ENCODE measurements at places on chromosomes 7 and 10.

DNA sequence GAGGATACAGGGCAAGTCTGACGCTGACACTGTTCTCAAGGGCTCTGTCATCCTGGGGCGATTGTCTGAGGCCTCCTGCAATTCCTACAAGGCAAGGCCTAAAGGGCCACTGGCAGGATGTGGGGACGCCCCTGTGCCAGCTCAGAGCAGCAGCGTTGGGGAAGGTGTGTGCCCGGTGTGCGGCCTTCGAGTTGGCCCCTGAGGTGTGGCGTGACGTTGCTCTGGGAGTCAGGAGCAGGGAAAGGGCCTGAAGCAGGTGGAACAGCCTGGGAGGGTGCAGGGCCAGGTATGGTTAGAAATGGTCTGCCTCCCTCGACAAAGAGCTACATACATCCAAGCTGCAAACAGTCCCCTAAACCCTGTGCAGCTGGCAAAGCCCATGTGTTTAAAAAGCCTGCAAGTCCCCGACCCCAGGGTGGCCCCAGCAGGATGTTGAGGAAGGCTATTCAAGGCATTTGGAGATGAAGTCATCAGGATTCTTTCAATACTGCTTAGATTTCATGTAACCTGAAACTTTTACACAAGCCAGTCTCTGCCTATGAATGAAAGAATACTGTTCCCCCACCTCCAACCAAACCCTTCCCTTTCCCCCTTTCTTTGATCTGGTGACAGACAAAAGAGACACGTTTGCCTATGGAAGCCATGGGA, 142.5 kb upstream of the TNS3 start:
- peak; percentile 83 for DNase-seq

GRCh38 chr10:74187237-74187636, 36.2 kb downstream of the ADK start:
- DNase-seq = no peak

DNA sequence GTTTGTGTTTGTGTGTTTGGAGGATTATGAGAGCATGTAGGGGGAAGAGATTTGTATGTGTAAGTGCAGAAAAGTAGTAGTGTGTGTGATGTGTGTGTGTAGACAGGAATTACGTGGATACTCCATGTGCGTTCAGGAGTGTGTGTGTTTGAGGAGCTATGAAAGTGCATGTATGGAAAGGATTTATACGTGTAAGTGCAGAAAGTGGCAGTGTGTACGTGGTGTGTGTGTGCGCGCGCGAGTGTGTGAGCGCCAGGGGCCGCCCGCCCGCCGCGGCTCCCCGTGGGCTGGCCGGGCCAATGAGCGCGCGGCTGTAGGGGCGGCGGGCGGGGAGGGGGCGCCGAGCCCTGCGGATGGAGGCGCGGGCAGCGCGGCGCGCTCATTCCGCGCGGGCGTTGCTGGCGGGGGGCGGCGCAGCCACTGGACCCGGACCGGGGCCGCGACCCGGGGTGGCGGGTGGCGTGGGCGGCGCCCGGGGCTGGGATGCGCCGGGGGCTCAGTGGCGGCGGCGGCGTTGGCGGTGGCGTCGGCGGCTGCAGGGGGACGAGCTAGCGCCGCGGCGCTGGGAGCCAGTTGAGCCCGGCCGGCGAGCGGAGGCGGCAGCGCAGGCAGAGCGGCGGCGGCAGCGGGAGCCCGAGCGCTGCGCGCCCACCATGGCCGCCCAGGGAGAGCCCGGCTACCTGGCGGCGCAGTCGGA, at the start of gene BICC1:
BICC1 (plus strand) TSS at position 382 of the 697 bp plus-strand sequence; CDS start at position 654, 272 bp downstream.
- no peak for DNase-seq

- DNase-seq = no peak
These were observed 38.4 kb downstream of the EEPD1 start for GRCh38 chr7:36191292-36191920.

- no peak for DNase-seq
These were observed 169.4 kb downstream of the ARHGAP12 start for GRCh38 chr10:31759124-31759798.

DNA sequence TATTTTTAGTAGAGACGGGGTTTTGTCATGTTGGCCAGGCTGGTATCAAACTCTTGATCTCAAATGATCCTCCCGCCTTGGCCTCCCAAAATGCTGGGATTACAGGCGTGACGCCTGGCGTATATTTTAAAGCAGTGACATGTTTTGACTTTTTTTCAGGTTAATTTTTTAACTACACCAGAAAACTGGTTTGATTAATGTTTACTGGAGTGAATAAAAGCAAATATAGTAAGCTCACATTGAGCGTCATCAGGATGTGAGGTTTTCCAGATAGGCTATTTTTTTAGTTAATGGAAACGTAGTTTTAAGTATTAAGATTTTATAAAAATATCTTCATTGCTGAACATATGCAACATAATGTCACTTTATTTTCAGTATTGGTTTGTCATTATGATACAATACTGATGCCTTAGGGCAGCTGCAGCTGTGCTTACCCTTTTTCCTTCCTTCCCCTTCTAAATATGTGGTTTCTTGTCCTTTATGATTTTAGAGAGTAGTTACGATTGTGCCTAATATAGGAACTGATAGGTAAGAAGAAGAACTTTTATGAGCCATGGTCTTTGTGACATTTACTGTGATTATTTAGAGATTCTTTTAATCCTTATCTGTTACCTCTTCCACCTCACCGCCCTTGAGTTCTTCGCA, 37.3 kb downstream of the TMEM60 start:
- DNase-seq = no peak

Data from non-pigmented ciliary epithelial cell (primary cell).